ENCODE measurements at places on chromosomes 5 and 9.

DNA sequence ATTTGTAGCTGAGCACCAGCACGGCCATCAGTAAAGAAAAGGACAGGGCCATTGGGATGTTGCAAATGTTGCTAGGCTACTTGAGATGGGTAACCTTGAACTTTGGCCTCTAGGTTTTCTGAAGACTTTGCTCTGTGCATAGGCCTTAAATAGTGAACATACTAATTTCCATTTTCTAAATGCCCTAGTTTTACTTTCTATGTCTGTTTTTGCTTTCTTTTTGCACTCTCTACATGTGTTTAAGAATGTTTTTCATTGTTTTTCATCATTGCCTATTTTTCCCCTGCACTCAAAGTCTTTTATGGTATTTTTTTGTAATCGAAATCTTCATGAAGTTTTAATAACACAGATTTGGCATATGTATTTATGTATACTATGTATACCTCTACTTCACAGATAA lies at the start of gene IFNA17:
Gene IFNA17, minus strand, starts transcription at position 101 of the 400 bp plus-strand sequence. Its CDS starts 49 bp downstream, at position 52.
- DNase-seq, result no peak

DNA sequence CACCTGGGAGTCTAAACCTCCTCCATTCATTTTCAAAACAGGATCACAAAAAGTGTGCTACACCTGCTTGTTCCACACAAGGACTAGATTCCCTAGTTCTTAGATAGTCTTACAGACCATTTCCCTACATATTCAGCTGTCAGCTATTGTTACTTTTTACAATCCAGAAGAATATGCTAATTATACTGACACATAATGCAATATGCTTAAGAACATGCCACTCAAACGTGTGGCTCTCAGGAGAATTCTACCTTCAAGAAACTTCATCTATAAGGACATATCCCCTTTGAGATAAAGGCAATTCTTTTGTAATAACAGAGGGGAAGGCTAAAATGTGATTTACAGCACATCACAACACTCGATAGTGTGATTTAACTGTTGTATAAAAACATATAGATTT lies 456.1 kb upstream of the ARRDC3 start:
- no peak for DNase-seq

- no peak for DNase-seq
These were observed 10.1 kb upstream of the NRARP start for GRCh38 chr9:137311986-137312851.

- DNase-seq, result peak; percentile 63
These were observed 80.9 kb downstream of the KIF4B start for GRCh38 chr5:155094455-155094854.

DNA sequence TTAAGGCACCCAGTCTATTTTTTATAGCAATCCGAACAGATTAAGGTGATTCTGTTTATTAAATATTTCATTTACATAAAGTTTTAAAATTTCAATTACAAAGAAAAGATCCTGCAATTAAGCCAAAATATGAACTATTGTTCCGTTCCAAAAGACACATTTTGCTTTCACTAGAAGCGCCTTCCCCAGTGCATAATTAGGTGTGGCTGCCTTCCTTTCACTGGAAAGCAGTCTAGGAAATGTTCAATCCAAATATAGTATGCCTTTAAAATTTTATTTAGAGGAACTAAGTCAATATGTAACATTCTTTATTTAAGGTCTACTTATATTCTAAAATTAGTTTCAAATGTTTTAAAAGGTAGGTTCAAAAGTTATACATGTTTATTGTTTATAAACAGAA lies 7.6 kb downstream of the CTNNAL1 start:
- DNase-seq, result no peak

- no peak for DNase-seq
These were observed 10.9 kb upstream of the NDFIP1 start for GRCh38 chr5:142097681-142098080.

DNA sequence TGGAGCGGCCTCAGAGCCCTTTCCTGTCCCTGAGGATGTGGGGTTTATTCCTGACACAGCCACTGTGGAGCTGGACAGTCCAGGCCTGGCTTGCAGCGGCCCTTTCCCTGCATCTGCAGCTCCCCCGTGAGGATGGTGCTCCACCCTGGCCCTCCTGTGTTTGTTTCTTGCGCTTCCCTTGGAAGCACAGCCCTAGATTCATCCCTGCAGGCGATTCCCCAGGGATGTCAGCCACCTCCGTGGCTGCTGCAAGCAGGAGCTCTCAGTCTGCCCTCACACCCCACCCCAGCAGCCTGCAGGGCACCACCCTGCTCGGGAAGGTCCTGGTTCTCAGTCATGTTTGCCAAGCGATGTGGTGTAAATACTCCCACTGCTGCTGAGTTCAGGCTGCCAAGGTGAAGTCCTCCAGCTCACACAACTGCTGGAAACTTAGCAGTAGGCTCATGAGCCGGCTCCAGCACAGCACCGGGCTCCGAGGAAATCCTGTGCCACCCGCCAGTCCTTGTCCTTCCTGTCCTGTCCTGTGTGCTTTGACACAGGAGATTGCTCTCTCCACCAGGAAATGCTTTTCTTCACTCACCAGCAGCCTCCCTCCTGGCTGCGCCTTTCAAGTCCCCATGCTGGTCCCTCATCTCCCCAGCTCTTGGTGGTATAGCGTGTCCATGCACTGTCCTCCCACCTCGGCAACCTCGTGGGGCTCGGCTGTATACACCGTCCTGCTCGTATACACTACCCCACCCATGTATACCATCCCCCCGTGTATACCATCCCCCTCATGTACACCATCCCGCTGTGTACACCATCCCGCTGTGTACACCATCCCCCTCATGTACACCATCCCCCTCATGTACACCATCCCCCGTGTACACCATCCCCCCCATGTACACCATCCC lies 16.2 kb downstream of the ROPN1L start:
- no peak for DNase-seq

- DNase-seq, result no peak
These were observed 91.0 kb upstream of the C9orf72 start for GRCh38 chr9:27664121-27664779.

DNA sequence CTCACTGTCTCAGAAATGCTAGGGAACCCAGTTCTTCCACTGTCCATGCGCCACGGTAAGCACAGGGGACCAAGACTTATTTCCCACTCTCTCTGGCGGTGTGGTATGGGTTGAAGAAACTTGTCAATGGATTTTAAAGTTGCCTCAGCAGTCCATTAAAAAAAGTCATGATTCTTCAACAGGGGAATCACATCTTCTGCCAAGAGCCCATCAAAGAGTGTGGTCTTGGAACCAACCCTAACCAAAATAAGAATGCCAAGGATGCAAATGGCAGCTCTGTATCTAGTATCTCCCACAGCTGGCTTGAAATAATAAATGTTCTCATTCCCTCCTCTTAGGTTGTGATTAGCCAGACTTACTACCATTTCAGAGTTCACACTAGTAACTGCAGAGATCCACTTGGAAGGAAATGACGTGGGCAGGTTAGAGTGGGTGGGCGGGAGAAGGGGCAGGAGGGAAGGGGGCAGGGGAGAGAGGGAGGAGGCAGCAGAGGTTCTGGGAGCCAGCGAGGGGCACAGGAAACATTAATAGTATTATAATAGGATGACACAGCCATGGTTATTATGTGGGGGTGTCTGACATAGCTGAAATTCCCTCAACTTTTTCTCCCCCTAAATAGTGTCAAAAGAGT lies 17.6 kb downstream of the PTCH1 start:
- no peak for DNase-seq

DNA sequence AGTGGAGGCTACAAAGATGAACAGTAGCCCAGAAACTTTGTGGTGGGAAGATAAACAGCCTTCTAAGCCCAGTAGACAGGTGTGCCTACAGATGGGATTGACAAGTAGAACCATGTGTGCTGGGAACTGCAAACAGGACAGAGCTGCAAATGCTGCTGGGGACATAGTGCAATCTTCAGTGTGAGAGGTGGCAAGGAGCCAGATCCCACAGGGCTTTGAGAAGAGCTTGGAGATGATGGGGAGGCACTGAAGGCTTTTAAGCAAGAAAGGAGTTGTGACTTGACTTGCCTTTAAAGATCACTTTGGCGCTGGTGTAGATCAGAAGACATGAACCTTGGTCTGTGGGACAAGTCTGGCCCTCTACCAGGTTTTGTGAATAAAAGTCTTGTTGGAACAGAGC lies 675.2 kb downstream of the ACTL7B start:
- DNase-seq, result no peak

- peak; percentile 68 for DNase-seq
These were observed 14.2 kb downstream of the AP3S1 start for GRCh38 chr5:115855959-115856358.

GRCh38 chr5:140018920-140019644 lies 24.0 kb downstream of the NRG2 start:
- no peak for DNase-seq

DNA sequence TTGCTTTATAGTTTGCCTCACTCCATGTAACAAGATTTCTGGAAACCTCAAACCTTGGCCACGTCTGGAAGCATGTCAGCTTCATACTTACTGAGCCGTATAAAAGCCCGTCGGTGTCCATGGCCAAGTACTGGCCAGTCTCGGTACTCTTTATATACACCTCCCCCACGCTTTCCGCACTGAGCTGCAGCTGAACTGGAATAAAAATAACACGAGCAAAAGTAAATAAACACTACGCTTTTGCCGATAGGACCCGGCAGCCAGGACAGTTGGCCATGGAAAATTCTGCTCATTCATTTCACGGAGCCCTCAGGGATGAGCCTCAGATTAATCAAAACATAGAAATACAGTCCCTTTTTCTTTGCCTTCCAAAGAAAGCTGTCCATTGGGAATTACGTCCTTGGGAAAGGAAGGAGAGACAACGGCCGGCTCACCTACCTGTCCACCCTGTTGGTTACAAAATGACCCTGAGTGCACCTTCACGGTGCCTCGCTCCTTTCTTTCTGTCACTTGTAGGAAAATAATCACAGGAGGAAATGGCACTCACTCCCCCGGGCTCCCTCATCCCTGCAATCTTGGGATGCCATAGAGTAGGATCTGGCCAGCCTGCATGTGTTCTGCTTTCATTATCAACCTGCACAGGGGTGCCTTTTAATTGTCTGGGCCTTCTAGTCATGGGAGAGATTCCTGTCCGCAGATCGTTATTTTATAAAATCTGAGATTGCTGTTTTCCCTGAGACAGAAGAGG lies 85.1 kb downstream of the FGF1 start:
- DNase-seq, result peak; percentile 58

- peak; percentile 95 for DNase-seq
These were observed 249.5 kb downstream of the MAN2A1 start for GRCh38 chr5:109939116-109939682.

DNA sequence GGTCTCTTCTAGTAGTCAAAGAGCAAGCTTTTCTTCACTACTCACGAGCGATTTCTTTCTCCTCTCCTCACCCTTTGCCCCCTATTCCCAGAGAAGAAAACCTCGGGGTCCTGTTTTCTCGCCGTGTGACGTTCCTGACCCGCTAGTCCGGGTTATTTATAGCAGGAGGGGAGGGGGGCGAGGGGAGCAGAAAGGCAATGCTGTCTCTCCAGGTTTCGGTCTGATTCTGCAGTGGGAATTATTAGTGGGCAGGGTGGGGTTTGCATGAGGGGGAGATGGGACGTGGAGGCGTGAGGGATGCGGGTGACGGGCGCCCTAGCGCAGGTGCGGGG lies 847 bp upstream of the GABRB2 start:
- DNase-seq, result no peak

DNA sequence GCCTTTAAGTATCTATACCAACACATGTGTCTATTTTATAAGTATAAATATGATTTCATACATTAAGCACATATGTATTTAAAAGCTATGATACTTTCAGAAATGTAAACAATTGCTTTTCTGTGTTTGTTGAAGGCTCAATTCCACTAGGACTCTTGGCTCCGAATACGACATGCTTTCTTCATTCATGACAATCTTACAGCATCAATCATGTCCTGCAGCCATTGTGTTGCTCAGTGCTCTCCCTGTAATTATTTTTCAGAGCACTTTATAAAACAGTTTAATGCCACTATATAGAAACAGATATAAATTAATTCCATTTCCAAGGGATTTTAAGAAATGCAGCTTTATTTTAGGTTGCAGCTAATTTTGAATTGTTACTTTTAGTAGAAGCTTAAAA lies 167.3 kb downstream of the TAF11L14 start:
- DNase-seq, result no peak

DNA sequence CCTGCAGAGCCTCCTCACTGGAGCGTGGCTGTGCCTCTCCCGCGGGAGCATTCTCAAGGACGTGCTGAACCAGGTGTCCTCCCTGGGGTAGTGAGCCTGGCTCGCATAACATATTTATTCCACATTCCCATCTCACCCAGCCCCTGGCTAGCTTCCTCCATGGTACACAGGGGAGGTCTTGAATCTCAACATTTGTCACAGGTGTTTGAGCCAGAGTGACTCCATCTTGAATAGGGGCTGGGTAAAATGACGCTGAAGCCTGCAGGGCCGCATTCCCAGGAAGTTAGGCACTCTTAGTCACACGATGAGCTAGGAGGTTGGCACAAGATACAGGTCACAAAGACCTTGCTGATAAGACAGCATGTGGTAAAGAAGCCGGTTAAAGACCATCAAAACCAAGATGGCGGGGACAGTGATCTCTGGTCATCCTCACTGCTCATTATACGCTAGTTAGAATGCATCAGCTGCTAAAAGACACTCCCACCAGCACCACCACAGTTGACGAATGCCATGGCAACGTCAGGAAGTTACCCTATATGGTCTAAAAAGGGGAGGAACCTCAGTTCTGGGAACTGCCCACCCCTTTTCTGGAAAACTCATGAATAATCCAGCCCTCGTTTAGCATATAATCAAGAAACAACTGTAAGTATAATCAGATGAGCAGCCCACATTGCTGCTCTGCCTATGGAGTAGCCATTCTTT lies 273.8 kb upstream of the IRX4 start:
- no peak for DNase-seq

- no peak for DNase-seq
These were observed 26.9 kb upstream of the FAM120AOS start for GRCh38 chr9:93480262-93480661.

DNA sequence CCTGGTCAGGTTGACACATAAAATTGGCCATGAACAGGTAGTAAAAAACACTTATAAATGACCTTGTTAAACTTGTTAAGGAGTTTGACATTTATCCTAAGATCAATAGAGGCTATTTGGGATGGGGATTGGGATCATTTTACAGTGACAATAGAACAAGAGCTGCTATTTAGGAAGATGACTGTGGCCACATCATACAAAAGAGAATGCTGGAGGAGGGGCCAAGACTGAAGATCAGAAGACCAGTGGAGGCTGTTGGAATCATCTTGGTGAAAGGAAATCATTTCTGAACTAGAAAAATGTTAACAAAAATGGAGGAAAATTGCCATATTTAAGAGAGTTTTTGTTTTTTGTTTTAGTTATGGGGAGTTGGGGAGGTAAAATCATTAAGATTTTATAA lies 304.8 kb upstream of the TLE4 start:
- DNase-seq, result no peak

DNA sequence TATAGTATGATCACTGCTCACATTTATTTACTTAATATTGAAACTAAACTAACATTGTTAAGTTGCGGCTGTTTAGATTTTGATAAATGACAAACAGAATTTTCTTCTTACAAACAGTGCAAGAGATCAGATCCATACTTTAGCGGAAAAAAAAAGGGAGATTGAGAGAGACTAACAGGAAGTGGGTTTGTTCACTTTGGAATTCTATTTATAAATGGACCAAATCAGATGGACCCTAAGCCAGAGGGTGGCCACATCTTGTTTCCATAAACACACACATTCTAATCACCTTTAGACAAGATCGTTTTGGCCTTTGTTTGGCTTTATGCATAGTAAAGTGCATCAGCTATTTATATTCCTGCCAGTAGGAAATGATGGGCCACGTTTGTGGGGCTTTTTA lies 381.4 kb upstream of the CD180 start:
- DNase-seq, result no peak

All from amniotic epithelial cell (primary cell).